Fibroblast of skin of scalp (primary cell): ENCODE measurements at places on chromosomes 1 and 21.

DNA sequence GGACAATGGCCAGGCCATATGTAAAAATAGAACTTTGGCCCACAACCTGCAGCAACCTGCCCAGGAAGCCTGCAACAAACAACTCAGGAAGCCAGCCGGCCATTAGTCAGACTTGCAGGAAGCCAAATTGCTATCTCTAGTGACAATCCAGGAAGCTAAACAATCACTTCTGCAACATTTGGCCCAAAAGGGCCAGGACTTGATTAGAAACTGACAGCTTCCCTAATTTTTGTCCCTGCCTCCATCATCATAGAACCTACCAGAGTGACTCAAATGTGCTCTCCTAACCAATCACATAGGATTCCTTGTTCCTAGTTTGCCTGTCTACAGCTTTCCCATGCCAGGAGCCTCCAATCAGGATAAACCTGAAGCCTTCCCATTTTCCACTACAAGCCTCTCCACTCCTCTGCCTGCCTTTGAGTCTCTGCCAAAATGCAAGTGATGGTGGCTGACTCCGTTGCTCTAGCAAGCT lies 639.3 kb downstream of the PTPRU start:
- no peak for DNase-seq

DNA sequence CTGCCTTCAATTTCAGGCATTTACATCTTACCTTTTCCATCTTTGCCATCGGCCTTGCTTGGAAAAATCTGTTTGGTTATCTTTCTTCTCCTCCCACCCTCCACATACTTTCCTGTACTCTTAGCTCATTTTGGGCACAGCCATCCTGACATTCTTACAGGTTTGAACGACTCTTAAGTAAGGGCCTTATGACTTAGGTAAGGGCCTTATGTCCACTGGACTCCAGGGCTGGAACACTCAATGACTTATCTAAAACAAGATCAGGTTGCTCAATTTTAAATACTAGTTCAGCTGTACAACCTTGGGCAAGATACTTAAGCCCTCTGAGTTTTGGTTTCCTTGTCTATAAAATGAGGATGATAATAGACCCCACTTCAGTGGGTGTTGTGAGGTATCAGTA lies 40.9 kb downstream of the C1orf21 start:
- DNase-seq = no peak

DNA sequence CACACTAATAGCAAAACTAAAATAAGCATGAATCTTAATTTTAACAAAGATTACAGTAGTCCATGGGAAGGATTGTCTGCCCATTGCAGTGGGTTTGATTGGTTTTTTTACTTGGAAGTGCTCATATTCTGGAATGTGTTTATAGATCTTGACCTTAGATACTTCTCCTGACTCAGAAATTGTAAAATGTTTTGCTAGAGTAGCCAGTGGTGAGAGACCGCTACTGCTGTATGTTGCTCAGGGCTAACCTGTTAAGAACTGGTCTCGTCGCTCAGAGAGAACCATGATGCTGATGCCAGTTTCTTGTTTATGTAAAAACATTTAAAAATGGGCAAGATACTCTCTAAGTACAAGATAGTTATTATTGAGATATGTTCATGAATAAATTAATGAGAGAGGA lies 99.9 kb downstream of the ROR1 start:
- peak; percentile 16 for DNase-seq

GRCh38 chr1:114272593-114272992 lies 118.9 kb upstream of the SYT6 start:
- DNase-seq = no peak

- DNase-seq = peak; percentile 69
These were observed 30.9 kb upstream of the NTMT2 start for GRCh38 chr1:170114906-170115305.
